Stimulated activated naive CD4-positive, alpha-beta T cell treated with Interleukin-2 at 50 U/mL for 16 hours (primary cell): ENCODE measurements at places on chromosomes 16 and 17.

GRCh38 chr17:61340431-61341209 is 59.0 kb upstream of the TBX2 start:
- no peak for DNase-seq

DNA sequence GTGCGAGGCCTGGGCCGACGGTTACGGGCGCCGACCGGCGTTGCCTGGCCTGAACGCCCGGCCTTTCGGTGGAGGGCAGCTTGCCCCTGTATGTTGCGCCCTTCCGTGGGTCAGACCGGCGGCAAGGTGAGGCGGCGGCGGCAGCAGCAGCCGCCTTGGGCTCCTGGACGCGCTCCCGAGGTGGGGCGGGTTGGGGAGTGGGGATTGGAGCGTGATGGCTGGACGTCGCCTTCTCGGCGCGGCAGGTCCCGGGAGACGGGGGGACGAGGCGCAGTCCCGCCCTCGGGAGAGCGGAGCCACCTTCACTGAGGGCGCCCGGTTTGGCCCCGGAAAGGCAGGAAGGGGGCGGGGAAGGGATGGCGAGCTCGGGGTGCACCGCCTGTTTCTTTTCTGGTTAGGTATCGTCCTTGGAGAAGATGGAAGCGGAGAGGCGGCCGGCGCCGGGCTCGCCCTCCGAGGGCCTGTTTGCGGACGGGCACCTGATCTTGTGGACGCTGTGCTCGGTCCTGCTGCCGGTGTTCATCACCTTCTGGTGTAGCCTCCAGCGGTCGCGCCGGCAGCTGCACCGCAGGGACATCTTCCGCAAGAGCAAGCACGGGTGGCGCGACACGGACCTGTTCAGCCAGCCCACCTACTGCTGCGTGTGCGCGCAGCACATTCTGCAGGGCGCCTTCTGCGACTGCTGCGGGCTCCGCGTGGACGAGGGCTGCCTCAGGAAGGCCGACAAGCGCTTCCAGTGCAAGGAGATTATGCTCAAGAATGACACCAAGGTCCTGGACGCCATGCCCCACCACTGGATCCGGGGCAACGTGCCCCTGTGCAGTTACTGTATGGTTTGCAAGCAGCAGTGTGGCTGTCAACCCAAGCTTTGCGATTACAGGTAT is 671 bp downstream of the DGKE start:
- peak; percentile 69 for DNase-seq

DNA sequence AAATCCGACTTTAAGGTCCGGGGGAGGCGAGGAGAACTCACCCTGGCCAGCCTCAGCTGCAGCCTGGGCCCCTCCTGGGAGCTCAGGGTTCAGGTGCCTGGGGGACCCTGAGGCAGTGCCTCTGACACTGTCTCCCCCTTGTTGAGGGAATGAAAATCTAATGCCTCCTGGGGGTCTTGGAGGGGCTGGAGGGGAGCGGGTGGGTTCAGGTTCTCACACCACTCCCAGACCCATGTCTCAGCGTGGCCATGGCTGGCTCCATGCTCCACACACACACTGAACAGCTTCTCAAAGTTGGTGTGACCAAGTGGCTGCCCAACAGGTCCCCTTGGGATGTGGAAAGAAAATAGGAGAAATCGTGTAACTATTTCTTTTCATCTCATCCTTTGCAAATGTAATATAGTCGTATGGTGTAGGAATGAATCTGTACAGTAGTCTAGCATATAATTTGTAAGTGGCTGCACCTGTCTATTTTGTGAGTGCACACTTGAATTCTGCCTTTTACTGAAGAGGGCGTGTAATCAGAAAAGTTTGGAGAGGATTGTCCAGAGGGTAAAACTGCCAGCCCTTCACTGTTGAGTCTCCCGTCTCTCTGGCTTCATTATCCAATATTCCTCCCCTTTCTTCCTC is 788 bp upstream of the PRCD start:
- no peak for DNase-seq

DNA sequence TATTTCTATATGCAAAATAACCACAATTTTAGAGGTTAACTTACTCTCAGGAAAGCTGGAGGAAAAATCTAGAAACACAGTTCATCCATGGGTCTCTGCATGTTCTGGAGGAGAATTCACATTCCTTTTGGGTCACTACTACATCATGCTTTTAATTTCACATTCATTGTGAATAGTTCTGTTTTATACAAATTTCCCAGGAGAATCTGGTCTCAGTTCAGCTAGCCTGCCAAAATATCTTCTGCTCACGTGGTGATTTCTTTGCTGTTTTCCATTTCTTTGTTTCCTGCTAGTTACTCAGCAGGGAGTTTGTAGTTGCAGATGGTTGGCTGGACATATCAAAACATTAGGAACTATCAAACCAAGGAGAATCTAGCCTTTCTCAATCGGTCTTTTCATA is at the start of gene ABCA9:
TSS of gene ABCA9 (minus strand) at position 106 of the 400 bp plus-strand sequence. CDS start 9,801 bp downstream, outside the sequence.
- DNase-seq: no peak

GRCh38 chr17:59617156-59617732 is 2.5 kb upstream of the CLTC start:
- DNase-seq: no peak

DNA sequence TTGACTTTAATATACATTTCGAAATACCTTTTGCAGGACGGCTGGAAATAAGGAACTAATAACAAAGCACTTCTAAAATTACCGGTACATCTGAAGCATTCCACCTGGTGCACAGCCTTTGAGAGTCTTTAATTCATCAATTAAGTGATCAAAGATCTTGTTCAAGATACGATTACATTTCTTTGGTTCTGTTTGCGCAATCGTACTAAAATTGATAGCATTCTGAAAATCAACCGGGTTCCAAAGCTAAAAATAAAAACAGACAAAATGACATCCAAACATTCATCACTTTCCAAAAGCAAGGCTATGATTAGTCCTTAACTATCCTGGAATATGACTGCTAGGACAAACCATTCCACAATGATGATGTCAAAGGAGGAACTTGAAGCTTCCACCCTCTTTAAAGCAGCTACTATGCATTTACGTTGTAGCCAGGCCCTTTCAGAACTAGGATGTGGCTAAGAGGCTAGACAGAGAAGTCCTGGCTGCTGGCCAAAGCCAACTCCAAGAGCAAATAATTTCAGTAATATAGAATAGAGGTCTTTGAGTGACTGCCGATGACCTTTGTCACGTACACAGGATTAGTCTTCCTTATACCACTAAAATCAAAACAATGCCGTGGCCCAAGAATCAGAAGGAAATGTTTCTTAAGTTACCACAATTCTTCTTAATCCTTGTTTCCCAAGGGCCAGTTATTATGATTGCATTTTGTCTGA is 299.8 kb upstream of the PSMD7 start:
- DNase-seq: no peak

DNA sequence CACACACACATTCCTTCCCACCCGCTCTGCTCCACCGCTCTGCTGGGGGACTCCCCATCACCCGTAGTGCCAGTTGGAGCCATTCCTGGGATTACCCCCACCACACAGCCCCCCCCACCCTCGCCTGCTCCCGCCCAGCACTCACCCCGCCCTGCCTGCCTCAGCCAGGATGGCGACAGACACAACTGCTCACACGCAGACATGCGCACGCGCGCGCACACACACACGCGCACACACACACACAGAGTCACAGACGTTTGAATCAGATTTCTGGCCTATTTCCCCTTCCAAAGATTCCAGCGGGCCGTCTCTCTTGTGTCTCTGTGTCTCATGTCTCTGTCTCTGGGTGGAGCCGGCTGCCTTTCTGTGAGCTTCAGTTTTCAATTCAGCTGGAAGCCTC is 4.4 kb downstream of the CACNA1G start:
- DNase-seq: no peak

- DNase-seq: no peak
Observed at GRCh38 chr16:4019371-4019791, 96.9 kb downstream of the ADCY9 start.

- no peak for DNase-seq
Observed at GRCh38 chr16:56269811-56270684, 78.8 kb downstream of the GNAO1 start.

DNA sequence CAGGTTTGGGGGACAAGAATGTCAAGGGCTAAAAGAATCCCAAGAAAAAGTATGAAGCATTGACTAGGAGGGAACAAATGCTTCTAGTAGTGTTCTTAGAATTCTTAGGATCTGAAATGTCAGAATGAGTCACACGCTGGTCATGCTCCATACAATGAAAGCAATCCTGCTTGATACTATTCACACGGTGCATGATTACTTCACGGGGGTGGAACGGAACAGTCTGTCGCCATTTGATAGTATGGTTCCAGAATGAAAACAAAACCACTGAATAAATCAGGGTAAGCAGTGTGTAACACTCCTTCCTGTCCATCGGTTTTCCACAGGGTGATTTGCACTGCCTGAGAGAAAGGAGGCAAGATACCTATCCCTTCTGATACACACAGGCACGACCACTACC is 22.9 kb upstream of the YWHAE start:
- no peak for DNase-seq

DNA sequence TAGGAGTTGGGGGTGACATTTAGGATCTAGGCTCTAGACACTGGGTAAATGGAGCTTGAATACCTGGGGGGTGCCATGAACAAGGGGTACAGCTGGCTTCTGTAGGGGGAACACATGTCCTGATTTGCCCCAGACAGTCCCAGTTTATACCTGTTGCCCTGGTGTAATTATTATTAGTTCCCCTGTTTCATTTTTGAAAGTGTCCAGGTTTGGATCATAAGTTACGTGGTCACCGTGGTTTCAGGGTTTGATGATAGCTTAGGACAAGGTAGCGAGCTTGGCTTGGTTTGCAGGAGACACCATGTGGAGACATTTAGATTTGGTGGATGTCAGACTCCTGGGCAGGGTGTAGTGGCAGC is 5.5 kb downstream of the MLLT6 start:
- DNase-seq: no peak

- no peak for DNase-seq
Observed at GRCh38 chr17:79790805-79791734, 5.8 kb downstream of the CBX8 start.

- no peak for DNase-seq
Observed at GRCh38 chr16:78768226-78768625, 668.8 kb downstream of the WWOX start.

GRCh38 chr17:54971147-54971546 is 2.6 kb downstream of the STXBP4 start:
- no peak for DNase-seq

GRCh38 chr16:85998171-85998867 is 99.4 kb downstream of the IRF8 start:
- no peak for DNase-seq

- DNase-seq: no peak
Observed at GRCh38 chr17:28363776-28364650, 986 bp downstream of the SEBOX start.

DNA sequence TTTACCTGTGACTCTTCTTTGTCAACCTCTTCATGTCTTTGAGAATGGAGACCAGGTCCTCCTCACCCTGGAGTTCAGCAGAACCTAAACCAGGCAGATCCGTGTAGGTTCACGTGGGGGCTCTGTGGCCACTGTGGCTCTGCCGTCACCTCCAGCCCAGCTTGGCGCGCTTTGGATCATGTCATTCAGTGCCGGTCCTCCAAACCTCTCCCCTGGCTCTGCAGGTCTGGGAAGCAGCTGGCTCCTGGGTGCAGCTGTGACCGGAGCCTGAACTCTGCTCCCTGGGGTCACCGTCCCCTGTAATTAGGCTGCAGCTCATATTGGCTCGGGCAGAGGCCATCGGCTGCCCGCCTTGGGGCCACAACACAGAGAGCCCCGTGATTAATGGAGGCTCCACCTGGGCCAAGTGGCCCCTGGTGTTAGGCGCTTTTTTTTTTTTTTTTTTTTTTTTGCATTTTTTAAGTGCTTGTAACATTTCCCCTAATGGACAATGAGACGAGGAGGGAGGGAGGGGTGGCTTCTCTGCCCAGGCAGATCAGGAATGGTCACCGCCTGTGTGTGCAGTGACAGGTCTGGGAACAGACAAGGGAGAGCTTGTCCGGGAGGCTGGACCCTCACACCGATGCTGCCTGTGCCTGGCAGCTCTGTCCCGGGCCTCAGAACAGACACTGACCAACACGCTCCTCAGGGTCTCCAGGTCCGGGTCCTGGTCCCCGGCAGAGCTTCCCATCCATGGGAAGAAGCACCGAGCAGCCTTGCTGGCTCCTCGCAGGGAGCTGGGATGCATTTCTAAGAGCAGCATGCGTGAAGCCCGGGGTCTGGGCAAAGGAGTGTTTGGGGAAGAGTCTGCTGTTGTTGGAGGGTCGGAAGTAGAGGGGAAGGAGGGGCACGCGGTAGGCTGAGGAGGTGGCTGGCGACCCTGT is 247.9 kb downstream of the SEC14L1 start:
- no peak for DNase-seq

GRCh38 chr17:36777118-36777517 is 160.2 kb upstream of the LHX1 start:
- no peak for DNase-seq

DNA sequence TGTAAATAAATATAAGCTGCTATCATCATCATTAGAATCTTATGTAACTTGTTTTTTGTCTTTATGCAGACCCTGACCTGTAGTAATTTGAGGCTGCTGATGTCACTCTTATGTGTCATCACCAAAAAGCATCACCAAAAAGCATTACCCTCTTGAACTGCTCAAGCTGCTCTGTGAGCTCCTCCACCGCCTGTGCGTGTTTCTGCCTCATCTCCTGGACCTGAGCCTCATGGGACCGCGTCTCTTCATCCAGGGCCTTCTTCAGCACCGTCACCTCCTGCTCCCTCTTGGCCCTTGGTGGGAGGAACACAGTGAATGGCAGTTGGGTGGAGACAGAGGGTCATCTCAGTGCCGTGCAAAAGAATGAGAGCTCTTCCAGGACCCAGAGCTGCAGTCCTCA is 82.4 kb downstream of the NDE1 start:
- no peak for DNase-seq

GRCh38 chr17:66234611-66235010 is 5.4 kb upstream of the APOH start:
- no peak for DNase-seq

- DNase-seq: no peak
Observed at GRCh38 chr16:78129349-78129748, 29.9 kb downstream of the WWOX start.

GRCh38 chr16:15873301-15873700 is 15.1 kb downstream of the CEP20 start:
- no peak for DNase-seq

DNA sequence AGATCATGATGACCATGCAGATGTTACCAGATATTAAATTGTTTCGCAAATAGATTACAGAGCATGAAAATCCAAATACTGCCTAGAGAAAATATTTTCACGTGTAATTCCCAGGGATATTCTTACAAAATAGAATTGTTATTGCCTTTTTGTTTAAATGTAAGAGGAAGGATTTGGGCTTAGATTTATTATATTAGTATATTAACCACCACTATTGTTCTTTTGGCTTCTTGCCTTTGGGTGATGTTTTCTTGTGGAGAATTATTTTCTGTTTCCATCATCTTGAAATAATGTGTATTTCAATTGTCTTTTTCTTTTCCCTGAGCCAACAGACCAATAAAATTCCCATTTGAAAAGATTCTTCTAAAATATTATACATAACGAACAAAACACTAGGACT is 109.7 kb upstream of the NUDT7 start:
- no peak for DNase-seq

DNA sequence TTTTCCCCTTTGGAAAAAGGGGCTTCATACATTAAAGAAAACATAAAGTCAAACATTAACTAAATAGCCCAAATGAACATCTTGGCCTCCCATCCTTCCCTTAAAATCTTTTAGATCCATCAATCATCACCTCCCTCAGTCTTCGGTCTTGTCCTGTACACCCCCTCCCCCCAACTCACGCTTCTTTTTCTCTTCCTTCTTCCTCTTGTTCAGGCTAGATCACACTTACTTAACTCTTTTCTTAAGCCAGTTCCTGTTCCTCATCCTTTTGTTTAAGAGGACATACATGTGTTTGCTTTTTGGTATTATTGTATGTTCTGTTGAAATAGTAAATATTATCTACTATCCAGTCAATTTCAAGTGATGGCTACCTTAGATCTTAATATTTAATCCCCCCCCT is 5.5 kb downstream of the MFSD6L start:
- no peak for DNase-seq
